ENCODE measurements at places on chromosomes 16 and 17. TPM values are rescaled to one million over a fixed set of nuclear protein-coding genes. Genes with fewer than 3 reads are reported as not detected.

DNA sequence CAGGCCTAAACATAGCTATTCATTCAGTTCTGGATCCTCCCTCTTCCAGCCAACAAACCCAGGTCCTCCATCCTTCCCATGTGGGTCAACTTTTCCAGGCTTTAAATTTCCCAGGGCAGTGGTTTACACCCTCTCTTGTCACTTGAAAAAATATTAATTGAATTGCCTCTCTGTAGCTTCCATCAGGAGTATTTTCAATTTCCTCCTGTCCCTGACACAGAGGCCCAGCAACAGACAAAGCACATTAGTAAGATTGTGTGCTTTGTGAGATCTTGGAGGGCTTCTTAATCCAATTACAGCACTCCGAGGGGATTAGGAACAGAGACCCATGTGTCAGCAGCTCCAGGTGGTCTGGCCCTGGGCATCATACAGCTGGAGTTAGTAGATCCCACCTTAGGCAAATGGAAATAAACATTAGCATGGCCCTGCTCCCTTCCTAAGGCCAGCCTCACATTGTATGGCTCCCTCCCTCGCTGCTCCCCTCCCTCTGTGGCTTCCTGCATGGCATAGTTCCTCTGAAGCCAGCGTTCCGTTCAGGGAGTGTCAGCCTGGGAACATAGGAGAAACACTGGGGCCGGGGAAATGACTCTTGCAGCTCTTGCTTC, 132.7 kb upstream of the HSBP1 start:
- DNase-seq: no peak

Gene ITGA2B
- 28.5 TPM for total RNA-seq

DNA sequence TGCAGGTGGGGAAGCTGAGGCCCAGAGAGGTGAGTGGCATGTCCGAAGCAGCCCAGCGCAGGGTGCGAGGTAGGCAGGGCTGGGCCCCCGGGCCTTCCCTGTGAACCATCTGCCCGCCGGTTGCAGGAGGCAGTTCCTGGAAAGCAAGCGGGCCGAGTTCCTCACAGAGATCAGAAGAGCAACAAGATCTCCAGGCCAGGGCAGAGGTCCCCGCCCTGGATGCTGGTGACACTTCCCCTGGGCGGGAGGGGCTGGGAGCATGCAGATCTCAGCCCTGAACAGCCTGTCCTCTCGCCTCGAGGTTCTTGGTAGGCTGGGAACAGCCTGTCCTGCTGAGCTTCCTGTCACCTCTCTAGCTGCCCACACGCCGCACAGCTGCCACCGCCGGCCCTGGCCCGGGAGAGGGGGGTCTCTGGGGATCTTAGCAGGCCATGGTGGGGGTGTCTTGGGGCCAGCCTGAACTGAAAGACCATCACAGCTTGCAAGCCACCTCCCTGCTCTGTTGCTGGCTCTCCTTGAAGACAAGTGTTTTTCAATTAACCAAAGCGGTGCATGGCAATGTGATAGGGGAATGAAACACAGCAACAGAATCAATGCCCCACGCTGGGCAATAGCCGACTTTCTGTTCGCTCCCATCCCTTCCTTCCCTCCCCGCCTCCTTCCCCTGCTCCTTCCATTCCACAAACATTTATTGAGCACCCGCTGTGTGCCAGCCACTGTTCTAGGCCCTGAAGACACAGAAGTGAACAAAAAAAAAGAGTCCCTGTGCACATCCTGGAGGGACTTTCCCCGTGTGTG, 31.7 kb downstream of the SOCS1 start:
- DNase-seq: peak; percentile 48

DNA sequence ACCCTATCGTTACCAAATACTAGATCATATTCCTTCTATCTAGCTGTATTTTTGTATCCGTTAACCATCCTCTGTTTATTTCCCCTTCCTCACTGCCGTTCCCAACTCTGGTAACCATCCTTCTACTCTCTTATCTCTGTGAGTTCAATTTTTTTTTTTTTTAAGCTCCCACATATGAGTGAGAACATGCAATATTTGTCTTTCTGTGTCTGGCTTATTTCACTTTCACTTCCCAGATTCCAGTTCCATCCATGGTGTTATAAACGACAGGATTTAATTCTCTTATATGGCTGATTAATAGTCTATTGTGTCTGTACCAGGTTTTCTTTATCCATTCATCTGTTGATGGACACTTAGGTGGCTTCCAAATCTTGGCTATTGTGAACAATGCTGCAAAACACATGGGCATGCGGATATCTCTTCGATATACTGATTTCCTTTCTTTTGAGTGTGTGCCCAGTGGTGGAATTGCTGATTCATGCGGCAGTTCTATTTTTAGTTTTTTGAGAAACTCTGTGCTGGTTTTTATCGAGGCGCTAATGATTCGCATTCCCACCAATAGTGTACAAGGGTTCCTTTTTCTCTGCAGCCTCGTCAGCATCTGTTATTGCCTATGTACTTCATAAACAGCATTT, 599.6 kb downstream of the TMEM114 start:
- no peak for DNase-seq

DNA sequence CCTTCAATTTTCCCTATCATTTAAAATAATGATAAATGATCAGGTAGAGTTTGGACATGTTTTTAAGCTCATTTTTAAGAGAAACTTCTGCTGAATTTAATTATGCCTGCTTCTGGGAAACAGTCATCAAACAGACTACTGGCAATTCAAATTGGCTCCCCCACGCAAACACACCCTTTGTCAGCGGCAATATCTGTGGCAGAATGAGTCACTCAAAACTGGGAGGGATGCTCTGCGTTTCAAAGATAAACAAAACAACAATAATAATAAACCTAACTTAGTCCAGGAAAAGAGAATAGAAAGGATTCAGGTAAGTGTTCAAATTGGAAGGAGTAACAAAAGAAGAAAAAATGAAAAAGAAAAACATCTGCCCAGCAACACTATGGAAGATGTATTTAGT, 108.1 kb upstream of the ERCC4 start:
- DNase-seq: no peak

DNA sequence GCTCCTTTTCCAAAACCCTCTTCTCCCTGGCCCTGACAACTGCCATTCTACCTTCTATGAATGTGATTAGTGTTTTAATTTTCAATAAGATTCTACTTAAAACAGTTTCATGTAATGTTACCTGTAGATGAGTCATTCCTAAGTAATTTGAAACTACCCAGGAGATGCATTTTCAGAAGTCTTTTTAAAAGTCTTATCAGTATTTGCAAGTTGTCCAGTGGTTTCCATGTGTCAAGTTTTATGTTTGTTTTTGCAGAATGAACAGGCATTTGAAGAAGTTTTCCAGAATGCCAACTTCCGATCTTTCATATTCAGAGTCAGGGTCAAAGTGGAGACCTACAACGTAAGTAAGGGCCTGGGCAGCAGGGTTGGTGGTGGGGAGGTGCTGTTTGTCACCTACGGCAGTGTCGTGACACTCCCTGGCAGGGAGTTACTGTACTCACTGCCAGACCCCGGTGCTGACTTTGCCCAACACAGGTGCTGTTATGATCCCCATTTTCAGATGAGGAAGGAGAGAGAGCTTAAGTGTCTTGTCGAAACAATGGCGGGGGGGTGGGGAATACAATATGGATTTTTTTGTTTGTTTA, 65.0 kb downstream of the RPA1 start:
- DNase-seq: no peak

Gene NDRG4
- 24.6 TPM for total RNA-seq
